GM23338 (cell line): ENCODE measurements at places on chromosomes 2 and 18.

GRCh38 chr2:23412556-23413155 is 27.7 kb downstream of the KLHL29 start:
- no peak for DNase-seq

DNA sequence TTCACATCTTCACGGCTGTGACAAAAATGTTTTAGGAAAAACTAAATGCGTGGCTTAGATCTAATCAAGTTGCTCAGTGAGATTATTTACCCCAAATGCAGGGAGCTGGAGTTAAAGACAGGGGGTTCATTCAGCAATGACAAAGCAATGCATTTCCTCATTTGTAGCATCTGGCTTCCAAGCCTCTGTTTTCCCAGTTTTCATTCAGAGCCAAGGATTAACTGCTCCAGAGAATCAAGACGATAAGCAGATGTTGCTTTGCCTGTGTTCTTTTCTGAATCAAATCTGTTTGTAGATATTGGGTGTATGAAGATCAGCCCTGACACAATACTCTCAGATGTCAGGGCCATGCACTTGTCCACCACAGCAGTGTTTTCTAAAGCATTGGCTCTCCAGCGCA is 147.4 kb upstream of the SIX2 start:
- no peak for DNase-seq

- no peak for DNase-seq
Observed at GRCh38 chr2:61878761-61879160, 9.7 kb downstream of the CCT4 start.

GRCh38 chr2:46663614-46664013 is 184.2 kb downstream of the TMEM247 start:
- no peak for DNase-seq

GRCh38 chr2:129467012-129467779 is 512.3 kb upstream of the RAB6C start:
- DNase-seq = no peak

GRCh38 chr2:29317077-29317517 is 201.9 kb downstream of the CLIP4 start:
- no peak for DNase-seq

GRCh38 chr2:148875387-148876051 is 492 bp downstream of the KIF5C start:
- peak; percentile 44 for DNase-seq

DNA sequence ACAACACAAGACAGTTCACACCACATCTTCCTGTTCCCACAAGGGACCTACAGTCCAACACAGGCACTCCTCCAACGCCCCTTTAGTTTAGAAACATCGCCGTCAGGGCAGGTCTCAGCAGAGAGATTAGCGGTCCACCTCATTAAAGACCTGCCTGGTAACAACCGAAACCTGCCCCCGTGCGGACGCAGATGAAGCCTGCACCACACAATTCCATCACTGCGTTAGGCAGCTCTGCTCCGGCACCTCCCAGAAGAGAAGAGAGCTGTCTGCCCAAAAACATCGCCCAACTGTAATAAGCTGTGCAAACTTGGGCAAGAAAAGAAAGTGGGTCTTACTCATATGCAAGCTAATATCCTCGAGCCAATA is 32.7 kb downstream of the ZNF516 start:
- no peak for DNase-seq

- no peak for DNase-seq
Observed at GRCh38 chr2:241432824-241433448, 75.4 kb downstream of the STK25 start.

DNA sequence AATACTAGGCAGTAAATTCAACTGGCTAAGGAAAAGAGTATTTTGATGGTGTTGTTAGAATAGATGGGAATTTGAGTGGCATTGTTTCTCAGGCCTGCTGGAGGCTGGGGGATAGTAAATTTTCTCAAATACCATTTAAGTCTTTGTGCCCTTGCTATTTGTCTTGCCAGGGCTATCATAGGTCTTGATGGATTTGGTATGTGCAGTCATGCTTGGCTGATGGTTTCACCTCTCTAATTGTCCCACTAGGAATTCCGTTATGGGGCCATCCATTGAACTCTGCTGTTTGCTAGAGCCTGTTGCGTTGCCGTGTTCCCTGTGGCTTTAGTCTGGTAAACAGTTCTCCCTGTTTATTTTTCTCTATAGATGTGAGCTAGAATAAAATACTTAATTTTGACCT is 438.1 kb upstream of the FAM98A start:
- no peak for DNase-seq

- no peak for DNase-seq
Observed at GRCh38 chr2:185787227-185788145, 48.9 kb downstream of the FSIP2 start.
